ENCODE measurements at places on chromosomes 7 and 10.

GRCh38 chr7:78490524-78490923 lies 692.0 kb downstream of the PHTF2 start:
- no peak for DNase-seq

DNA sequence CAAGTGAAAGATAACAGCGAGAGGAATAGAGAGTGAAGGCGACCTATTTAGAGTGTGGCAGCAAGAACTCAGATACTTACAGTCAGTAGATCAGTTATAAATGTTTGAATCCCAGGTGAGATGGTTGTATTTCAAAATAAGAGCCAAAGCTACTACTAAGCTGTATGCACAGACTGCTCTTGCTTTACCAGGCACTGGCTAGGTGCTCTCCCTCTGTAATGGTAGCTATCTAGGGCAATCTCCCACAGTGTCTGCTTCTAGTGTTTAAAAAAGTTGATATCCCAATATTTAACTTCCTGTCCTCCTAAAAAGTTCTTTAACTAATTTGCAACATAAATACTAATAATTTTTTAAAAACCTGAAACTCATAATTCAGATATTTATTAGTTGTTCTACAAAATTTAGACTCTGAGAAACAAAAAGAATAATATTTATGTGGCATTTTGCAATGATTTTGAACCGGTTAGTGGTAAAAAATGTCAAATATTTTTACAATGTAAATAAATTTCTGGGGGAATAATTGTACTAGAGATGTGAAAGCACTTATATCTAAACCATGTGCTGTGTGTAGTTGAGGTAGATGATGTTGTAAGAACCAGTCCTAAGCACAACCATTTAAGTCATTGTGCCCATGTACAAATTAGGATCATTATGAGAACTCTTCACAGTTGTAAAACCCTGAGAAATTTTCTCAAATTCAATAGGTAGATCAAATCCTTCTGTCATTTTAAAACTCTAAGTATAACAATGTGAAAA lies 349.3 kb upstream of the SEMA3D start:
- no peak for DNase-seq

GRCh38 chr7:832167-832967 lies at the start of gene SUN1:
SUN1 (plus strand) TSS chr7:832476; CDS start chr7:832525, 49 bp downstream.
- DNase-seq: no peak

DNA sequence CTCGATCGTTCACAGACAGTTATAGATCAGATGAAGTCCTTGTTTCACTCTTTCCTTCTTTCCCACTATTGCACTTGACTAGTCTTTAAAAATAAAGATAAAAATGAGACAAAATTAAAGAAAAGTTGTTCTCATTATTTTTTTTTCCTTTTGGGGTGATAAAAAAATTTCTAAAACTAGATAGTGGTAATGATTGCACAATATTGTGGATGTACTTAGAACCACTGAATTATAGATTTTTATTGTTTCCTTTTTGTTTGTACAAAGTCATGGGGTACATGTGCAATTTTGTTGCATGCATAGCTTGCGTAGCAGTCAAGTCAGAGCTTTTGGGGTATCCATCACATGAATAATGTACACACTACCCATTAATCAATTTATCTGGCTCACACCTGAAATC lies 97.3 kb downstream of the PHTF2 start:
- DNase-seq: no peak

- DNase-seq: no peak
These were observed 434.8 kb upstream of the MKI67 start for GRCh38 chr10:128560993-128561392.

- no peak for DNase-seq
These were observed 60.4 kb downstream of the ANKIB1 start for GRCh38 chr7:92306153-92306552.

GRCh38 chr10:3704565-3705325 lies 80.3 kb downstream of the KLF6 start:
- DNase-seq: no peak

- DNase-seq: no peak
These were observed 59.7 kb upstream of the CDK14 start for GRCh38 chr7:90536449-90536848.

DNA sequence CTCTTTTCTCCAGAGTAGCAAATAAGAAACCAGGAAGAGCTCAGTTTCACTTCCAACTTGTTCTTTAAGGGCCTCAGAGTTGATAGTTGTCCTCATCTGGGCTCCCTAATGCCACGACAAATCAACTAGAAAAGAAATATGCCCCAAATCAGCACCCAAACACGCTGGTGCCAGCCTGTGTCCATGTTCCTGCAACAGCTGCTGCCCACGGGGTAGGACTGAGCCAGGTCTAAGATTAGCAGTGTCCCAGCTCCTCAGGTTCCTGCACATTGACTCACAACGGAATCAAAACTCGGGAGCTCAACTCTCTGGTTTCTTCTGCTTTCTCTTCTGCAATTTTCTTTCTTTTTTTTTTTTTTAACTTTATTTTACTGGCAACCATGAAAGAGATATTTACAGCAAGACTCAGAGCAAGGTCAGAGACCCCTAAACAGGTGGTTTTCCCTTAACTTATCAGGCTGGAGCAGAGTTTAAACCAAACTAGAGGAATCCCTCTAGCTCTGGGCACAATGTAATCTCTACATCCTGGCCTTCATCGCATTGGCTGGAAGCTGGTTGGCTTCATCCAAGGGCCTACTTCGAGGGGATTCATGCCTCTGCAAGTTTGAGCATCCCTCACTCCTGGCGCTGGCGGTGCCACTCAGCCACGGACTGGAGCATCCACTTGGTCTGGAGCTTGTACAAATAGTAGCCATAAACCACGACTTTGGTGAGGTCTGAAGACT lies 126.1 kb downstream of the PFKFB3 start:
- no peak for DNase-seq

- DNase-seq: no peak
These were observed 172.0 kb downstream of the MAD1L1 start for GRCh38 chr7:2060701-2061100.

DNA sequence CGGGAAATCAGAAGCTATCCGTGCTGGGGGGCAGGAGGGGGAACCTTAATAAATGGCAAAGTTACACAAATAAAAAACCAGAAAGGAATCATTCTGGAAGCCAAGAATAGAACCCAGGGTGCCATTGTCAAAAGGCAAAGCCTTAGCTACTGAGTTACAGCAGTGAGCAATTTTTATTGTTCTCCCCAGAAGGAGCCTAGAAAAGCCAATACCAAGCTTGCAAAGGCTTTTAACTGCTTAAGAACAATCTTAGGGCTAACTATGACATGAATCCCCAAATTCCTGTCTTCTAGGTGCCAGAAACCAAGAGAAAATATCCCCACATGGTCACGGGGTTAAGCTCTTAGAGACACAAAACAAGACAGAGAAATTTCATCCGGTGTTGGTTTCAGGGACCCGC lies 482.7 kb downstream of the CCSER2 start:
- no peak for DNase-seq

- no peak for DNase-seq
These were observed 2.2 kb upstream of the STRIP2 start for GRCh38 chr7:129431911-129432643.

GRCh38 chr7:75866489-75867389 lies 12.1 kb upstream of the RHBDD2 start:
- peak; percentile 70 for DNase-seq

DNA sequence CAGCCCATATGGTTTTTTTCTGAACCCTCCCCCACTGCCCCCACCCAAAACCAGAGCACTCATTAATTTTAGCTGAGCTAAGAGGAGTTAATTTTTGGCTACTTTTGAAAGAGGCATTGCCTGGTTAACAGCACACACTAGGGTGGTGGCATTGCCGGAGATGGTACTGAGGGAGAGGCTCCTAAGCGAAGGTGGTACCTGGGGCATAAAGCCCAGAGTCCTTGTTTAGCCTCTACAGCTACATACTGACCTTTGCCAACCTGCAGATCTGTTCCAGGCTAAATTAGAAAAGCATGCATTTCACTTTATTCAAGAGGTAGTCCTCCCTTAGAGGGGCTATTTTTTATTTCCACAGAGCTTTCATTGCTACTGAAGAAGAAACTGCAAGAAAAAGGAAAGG lies 172.8 kb upstream of the AGK start:
- no peak for DNase-seq

GRCh38 chr7:74443543-74444247 lies 10.0 kb upstream of the GTF2IRD1 start:
- DNase-seq: no peak

- DNase-seq: no peak
These were observed 19.9 kb downstream of the ANKRD22 start for GRCh38 chr10:88831709-88832108.

DNA sequence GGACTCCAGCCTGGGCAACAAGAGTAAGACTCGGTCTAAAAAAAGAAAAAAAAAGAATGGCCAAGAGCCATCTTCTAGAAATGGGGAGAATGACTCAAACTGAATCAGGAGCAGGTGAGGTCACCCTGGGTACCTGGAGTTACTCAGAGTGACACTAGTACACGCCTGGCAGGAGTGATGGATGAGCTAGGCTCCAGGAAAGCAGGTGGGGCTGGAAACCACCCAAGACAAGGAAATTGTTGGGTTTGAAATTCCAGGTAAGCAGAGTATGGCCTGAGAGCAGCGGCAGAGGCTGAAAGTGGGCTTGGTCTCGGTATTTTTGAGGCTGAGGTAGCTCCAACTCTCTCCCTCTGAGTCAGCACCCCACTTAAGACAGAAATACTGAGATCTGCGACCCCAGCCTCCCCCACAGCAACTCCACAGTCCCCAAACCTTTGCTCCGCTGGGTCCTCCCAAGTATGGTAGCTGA lies 18.5 kb downstream of the DDIT4 start:
- no peak for DNase-seq

GRCh38 chr7:3959364-3959763 lies 658.3 kb downstream of the SDK1 start:
- DNase-seq: no peak

GRCh38 chr7:152173372-152174070 lies 148.0 kb downstream of the GALNT11 start:
- DNase-seq: no peak

GRCh38 chr7:91603707-91604106 lies 276.8 kb downstream of the MTERF1 start:
- DNase-seq: no peak

DNA sequence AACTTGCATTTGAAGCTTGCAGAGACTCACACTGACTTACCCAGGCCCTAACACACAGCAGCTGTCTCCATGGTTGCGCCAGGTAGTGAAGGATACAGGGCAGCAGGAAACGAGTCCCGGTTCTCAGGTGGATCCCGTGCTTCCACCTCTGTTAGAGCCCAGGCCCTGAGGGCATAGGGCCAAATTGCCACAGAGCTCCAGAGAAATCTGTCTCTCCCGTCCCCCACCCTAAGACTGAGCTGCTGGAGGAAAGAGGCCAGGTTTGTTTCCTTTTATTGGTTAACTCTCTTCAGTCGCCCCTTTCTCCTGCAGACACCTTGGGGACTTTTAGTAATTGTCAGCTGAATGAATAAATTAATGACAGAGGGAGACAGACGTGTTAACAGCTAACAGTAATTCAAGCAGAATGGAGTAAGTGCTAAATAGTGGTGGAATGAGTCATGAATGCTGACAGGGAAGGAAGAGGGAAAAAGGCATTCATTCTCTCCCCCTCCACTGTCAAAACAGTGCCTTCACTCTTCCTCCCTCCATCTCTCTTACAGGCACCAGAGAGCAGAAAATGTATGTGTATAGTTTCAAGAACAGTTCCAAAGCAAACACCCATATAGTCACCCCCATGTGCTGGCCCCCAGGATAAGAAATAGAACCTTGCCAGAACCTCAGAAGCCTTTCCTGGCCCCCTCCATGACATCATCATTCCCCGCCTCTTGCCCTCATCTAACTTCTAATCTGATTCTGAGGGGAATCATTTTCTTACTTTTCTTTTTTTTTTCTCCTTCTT lies 16.8 kb upstream of the DLG5 start:
- no peak for DNase-seq

GRCh38 chr7:85882335-85882734 lies 695.5 kb upstream of the SEMA3D start:
- DNase-seq: no peak

DNA sequence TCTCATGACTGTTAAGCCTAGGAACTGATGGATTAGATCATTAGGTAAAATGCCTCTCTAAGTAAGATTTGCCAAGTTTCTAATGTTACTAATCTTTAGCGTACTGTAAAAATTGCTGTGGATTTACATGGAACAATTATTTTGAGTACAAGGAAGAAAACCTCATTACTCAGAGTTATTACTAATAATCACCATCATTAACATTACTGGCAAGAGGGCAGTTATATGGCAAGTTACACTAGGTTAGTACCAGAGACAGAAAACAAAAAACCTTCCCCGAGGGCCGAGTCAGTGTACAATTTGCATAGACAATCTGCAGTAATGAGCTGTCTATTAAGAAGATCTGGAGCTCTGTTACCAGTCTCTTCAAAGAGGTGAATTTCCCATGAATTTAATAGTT lies 775.6 kb downstream of the GATA3 start:
- DNase-seq: no peak

DNA sequence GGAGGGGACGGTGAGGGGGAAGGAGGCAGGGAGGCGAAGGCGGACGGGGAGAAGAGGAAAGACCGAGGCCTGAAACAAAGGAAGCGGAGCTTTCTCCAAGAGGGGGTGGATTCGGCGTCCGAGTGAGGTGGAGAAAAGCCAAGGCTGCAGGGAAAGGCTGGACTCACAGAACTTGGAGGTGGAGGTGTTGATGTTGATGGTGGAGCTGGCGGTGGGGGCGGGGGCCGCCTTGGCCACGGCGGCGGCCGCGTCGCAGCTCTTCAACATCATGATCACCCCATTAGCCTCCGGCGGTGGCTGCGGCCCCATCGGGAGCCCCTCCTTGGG lies 578 bp downstream of the CACUL1 start:
- DNase-seq: peak; percentile 42

DNA sequence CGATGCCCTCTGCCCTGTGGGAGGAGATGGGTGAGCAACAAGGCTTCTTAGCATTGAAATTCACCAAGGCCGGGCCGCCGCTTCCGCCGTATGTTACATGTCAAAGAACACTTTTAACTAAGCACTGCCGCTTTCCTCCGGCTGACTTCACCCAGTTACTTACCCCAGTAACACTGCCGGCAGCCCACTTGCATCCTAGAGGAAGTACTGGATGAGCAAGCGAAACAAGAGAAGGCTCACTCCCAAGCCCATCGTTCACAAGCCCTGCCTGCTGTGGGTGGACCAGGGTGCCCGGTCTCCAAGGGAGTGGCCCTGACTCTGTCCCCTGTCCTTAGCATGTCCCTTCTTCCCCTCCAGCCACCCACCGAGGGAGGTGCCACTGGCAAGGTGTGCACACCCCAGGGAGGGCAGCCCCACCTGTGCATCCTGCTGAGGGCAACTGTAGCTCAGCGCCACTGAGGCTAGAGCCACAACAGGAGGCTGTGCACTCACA lies 73.1 kb upstream of the EBF3 start:
- DNase-seq: no peak

- DNase-seq: no peak
These were observed 70.8 kb upstream of the ASAH2 start for GRCh38 chr10:50322077-50322476.

GRCh38 chr7:156764016-156764669 lies 123.6 kb downstream of the RNF32 start:
- peak; percentile 48 for DNase-seq

- no peak for DNase-seq
These were observed 3.5 kb downstream of the ARID5B start for GRCh38 chr10:61904733-61905725.

DNA sequence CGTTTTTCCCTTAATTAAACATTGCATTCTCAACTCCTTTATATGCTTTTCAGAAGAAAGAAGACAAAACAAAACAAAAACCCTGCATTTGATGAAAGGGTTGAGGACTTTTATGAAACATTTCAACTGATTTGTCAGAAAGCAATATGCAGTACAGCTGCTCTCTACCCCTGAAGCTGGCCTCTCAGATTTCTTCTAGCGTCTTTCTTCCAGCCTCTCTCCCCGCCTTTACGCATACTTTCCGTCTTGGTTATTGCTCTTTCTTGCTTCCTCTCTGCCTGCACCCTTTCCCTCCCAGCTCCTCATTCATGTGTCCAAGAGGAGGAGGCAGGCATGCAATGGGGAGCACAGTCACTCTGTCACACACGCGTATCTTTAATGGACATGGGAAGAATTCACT lies 91.0 kb upstream of the COL1A2 start:
- DNase-seq: no peak
